ENCODE measurements at places on chromosomes 4 and X. TPM values are rescaled to one million over a fixed set of nuclear protein-coding genes. Genes with fewer than 3 reads are reported as not detected.
A peak's percentile ranks its signal among the peaks of the same experiment; 100 is the strongest.

The PFKFB1 gene
- polyA plus RNA-seq = not detected

The SLC16A2 gene
- 1.2 TPM for polyA plus RNA-seq

DNA sequence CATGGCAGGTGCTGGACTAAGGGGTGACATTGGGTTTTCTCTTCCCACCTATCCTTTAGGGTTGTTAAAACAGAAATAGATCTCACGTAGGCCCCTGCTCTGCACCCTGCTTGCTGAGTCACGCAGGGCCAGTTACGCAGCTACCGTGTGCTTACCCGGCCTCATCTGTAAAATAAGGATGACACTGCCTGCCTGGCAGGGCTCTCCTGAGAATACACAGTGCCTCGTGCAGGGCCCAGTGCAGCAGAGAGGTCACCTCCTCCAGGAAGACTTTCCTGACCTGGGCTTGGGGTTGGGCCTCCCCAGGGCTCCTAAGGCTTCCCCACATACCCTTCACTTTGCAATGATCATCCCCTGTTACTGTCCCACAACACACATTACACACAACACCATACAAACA is 33.6 kb upstream of the JAKMIP1 start:
- H3K4me3 ChIP-seq = no peak overlapping the region
- peaks cover 6% of the 10 kb centered on the region for H3K27me3 ChIP-seq
- H3K36me3 ChIP-seq = no peaks in the 10 kb centered on the region
- no peaks in the 10 kb centered on the region for H3K4me1 ChIP-seq

GRCh38 chrX:145716226-145716625 is 101.4 kb upstream of the SLITRK2 start:
- H3K36me3 ChIP-seq = no peaks in the 10 kb centered on the region
- H3K27ac ChIP-seq = no peak overlapping the region
- no peaks in the 10 kb centered on the region for H3K4me1 ChIP-seq

The MAGEB6 gene
- not detected for polyA plus RNA-seq

- H3K4me1 ChIP-seq = no peaks in the 10 kb centered on the region
- H3K27ac ChIP-seq = no peak overlapping the region
- no peaks in the 10 kb centered on the region for H3K36me3 ChIP-seq
These were observed 17.8 kb downstream of the ANOS1 start for GRCh38 chrX:8714164-8714563.

The UTP14A gene
- 5.5 TPM for polyA plus RNA-seq

The PDE5A gene
- polyA plus RNA-seq = 9.0 TPM

GRCh38 chr4:142818031-142818430 is 28.1 kb downstream of the INPP4B start:
- no peak overlapping the region for H3K4me3 ChIP-seq
- no peak for DNase-seq
- no peaks in the 10 kb centered on the region for H3K27me3 ChIP-seq
- H3K4me1 ChIP-seq = no peaks in the 10 kb centered on the region
- peak overlapping the region; percentile 10 for H3K27ac ChIP-seq

The FREM3 gene
- polyA plus RNA-seq = not detected

GRCh38 chrX:81336455-81337152 is 134.7 kb downstream of the SH3BGRL start:
- no peaks in the 10 kb centered on the region for H3K4me1 ChIP-seq
- DNase-seq = peak; percentile 55
- H3K4me3 ChIP-seq = no peak overlapping the region
- H3K27me3 ChIP-seq = no peaks in the 10 kb centered on the region
- H3K27ac ChIP-seq = peak overlapping the region; percentile 66

The PF4V1 gene
- not detected for polyA plus RNA-seq

- DNase-seq = no peak
- H3K27me3 ChIP-seq = no peaks in the 10 kb centered on the region
- H3K27ac ChIP-seq = no peak overlapping the region
- H3K4me3 ChIP-seq = no peak overlapping the region
- no peaks in the 10 kb centered on the region for H3K36me3 ChIP-seq
- H3K4me1 ChIP-seq = no peaks in the 10 kb centered on the region
These were observed 15.2 kb downstream of the CAPN6 start for GRCh38 chrX:111254896-111255693.

The RAB39B gene
- 2.0 TPM for polyA plus RNA-seq

GRCh38 chrX:68833448-68833805 is 4.6 kb downstream of the EFNB1 start:
- H3K27ac ChIP-seq = no peak overlapping the region
- H3K27me3 ChIP-seq = no peaks in the 10 kb centered on the region
- no peak overlapping the region for H3K4me3 ChIP-seq
- no peaks in the 10 kb centered on the region for H3K36me3 ChIP-seq

GRCh38 chr4:67899096-67899495 is 15.3 kb upstream of the TMPRSS11D start:
- H3K27ac ChIP-seq = no peak overlapping the region
- no peaks in the 10 kb centered on the region for H3K4me1 ChIP-seq
- no peak overlapping the region for H3K4me3 ChIP-seq
- no peaks in the 10 kb centered on the region for H3K27me3 ChIP-seq
- DNase-seq = no peak
- no peaks in the 10 kb centered on the region for H3K36me3 ChIP-seq

- H3K27ac ChIP-seq = no peak overlapping the region
- no peaks in the 10 kb centered on the region for H3K4me1 ChIP-seq
- H3K36me3 ChIP-seq = no peaks in the 10 kb centered on the region
- DNase-seq = no peak
These were observed 49.3 kb upstream of the RPL34 start for GRCh38 chr4:108570993-108571569.

DNA sequence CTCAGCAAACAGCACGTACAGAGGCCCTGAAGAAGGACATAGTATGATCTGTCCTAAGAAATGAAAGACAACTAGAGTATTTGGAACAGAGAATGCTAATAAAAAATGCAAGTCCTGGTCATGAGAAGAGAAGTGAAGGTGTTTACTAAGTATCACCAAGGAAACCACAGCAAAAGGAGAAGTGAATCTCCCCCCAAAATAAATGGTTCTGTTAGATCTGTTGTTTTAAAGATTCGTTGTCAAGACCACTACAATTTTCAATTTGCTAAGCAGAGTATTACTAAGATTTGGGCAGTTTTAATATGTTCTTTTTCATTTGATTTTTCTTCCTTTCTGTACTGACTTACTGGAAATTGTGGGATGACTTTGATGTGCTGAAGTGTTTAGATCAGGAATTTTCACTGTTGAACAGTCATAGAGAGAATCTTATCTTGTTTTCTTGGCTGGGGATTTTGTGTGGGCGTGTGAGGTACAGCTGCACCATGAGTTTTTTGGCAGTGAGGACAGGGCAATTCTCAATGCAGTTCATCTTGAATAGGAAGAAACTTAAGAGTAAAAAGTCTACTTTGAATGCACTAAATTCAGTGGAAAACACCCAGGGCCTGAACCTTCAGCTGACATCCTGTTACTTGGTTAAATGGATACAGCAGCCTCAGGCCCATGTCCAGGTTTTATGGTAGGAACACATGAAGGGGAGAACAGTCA is 132.2 kb downstream of the STIM2 start:
- H3K4me3 ChIP-seq = no peak overlapping the region
- no peaks in the 10 kb centered on the region for H3K36me3 ChIP-seq
- DNase-seq = no peak
- H3K27ac ChIP-seq = peak overlapping the region; percentile 22
- H3K27me3 ChIP-seq = no peaks in the 10 kb centered on the region
- peaks cover 26% of the 10 kb centered on the region for H3K4me1 ChIP-seq

The EGF gene
- 0.64 TPM for polyA plus RNA-seq

GRCh38 chr4:40843696-40844095 is 93.9 kb downstream of the NSUN7 start:
- H3K36me3 ChIP-seq = no peaks in the 10 kb centered on the region
- DNase-seq = peak; percentile 7
- peaks cover 15% of the 10 kb centered on the region for H3K4me1 ChIP-seq
- H3K27ac ChIP-seq = no peak overlapping the region
- H3K27me3 ChIP-seq = no peaks in the 10 kb centered on the region
- H3K4me3 ChIP-seq = no peak overlapping the region

The FHDC1 gene
- polyA plus RNA-seq = 4.2 TPM

GRCh38 chr4:158682066-158682465 is 10.0 kb downstream of the ETFDH start:
- no peaks in the 10 kb centered on the region for H3K4me1 ChIP-seq
- DNase-seq = no peak
- no peaks in the 10 kb centered on the region for H3K27me3 ChIP-seq
- H3K4me3 ChIP-seq = no peak overlapping the region

The CD38 gene
- 11.4 TPM for polyA plus RNA-seq

DNA sequence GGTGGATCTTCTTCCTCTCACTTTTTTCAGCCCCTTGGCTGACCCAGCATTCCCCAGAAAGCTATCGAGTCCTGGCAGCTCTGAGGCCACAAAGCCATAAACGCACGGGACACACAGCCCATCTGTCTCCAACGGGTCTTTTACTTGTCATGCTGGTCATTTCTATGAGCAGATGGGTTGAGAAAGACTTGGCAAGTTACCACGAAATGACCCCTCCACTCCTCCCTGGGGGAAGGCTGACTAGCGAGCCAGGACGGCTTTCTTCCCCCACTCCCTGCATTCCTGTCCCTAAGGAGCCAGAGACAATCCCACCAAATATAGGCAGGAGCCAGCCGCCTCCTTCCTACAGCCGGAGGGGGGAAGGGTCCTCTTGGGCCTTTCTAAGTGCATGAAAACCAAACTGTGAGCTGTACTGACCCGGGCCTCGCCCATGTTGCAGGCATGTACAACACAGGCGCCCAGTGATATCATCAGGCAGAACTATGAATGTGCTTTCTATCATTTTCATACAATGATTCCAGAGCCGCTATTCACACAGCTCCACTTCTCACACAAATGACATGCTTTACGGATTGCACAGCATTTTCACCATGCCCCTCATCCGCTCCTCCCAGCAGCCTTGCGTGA is 28.6 kb downstream of the AFAP1 start:
- H3K27me3 ChIP-seq = no peaks in the 10 kb centered on the region
- no peaks in the 10 kb centered on the region for H3K36me3 ChIP-seq
- peaks cover 62% of the 10 kb centered on the region for H3K4me1 ChIP-seq
- no peak overlapping the region for H3K4me3 ChIP-seq

GRCh38 chr4:113810906-113811305 is 49.4 kb upstream of the CAMK2D start:
- no peaks in the 10 kb centered on the region for H3K4me1 ChIP-seq
- no peaks in the 10 kb centered on the region for H3K27me3 ChIP-seq
- no peaks in the 10 kb centered on the region for H3K36me3 ChIP-seq
- H3K4me3 ChIP-seq = no peak overlapping the region
- H3K27ac ChIP-seq = no peak overlapping the region
- no peak for DNase-seq

GRCh38 chr4:183783991-183784553 is 121.0 kb upstream of the STOX2 start:
- H3K4me3 ChIP-seq = no peak overlapping the region
- no peak for DNase-seq
- no peaks in the 10 kb centered on the region for H3K4me1 ChIP-seq
- no peaks in the 10 kb centered on the region for H3K36me3 ChIP-seq
- H3K27me3 ChIP-seq = no peaks in the 10 kb centered on the region

DNA sequence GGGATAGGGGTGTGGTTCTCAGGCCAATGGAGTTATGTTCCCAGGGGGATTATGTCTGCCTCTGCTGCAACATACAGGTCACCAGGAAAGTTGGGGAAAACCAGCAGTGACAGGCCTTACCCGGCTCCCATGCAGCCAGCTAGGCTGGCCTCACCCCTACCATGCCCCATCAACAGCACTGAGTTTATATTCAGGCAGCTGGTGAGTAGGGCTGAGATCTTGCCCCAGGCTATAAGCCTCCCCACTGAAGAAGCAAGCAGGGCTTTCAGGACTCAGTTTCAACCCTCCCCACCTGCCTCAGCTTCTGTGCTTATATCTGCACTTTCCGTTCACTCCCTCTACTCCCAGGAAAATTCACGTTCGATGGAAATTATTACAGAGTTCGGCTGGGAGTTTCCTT is 122.4 kb upstream of the PGRMC2 start:
- DNase-seq = no peak
- H3K36me3 ChIP-seq = no peaks in the 10 kb centered on the region
- H3K4me1 ChIP-seq = no peaks in the 10 kb centered on the region
- H3K27ac ChIP-seq = no peak overlapping the region
- H3K4me3 ChIP-seq = no peak overlapping the region

DNA sequence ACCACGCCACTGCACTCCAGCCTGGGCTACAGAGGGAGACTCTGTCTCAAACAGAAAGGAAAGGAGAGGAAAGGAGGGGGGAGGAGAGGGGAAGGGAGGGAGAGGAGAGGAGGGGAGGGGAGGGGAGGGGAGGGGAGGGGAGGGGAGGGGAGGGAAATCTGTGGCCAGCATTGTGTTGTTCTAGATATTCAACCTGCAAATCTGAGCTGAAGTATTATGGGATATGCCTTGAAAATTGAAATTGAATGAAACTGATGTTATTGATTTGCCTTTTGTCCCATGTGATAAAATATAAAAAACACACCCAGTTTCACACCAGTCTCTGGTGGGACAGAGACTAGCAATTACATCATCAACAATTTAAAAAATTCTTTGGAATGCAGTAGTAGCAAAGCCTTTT is 1.5 kb downstream of the SMIM31 start:
- no peak overlapping the region for H3K4me3 ChIP-seq
- H3K4me1 ChIP-seq = no peaks in the 10 kb centered on the region
- DNase-seq = no peak
- H3K36me3 ChIP-seq = no peaks in the 10 kb centered on the region

DNA sequence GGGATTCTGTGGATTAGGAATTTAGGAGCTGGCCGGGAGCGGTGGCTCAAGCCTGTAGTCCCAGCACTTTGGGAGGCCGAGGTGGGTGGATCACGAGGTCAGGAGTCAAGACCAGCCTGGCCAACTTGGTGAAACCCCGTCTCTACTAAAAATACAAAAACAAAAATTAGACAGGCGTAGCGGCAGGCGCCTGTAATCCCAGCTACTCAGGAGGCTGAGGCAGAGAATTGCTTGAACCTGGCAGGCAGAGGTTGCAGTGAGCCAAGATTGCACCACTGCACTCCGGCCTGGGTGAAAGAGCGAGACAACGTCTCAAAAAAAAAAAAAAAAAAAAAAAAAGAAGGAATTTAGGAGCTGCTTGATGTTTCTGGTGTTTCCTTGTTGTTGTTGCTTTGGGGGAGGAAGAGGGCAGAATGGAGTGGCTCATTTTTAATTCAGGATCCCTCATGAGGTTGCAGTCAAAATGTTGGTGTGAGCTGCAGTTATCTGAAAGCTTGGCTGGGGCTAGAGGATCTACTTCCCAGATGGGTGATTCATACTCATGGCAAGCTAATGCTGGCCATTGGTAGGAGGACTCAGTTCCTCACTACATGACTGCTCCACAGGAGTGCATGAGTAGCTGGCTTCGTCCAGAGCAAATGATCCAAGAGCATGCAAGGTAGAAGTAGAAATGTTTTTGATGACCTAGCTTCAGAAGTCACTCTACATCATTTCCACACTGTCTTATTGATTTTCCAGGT is 26.5 kb upstream of the JADE1 start:
- no peaks in the 10 kb centered on the region for H3K27me3 ChIP-seq
- no peak for DNase-seq
- H3K36me3 ChIP-seq = no peaks in the 10 kb centered on the region
- no peak overlapping the region for H3K27ac ChIP-seq
- H3K4me3 ChIP-seq = no peak overlapping the region

GRCh38 chr4:10245751-10246150 is 129.2 kb upstream of the WDR1 start:
- H3K36me3 ChIP-seq = no peaks in the 10 kb centered on the region

DNA sequence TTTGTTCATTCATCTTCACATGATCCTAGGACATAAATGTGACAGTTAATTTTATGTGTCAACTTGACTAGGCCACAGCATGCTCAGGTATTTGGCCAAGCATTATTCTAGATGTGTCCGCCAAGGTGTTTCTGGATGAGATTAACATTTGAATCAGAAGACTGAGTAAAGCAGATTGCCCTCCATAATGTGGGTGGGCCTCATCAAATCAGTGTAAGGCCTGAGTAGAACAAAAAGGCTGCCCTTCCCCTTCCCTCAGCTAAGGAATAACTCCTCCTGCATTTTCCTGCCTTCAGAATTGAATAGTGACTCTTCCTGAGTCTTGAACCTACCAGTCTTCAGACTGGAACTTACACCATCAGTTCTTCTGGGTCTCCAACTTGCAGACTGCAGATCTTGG is 18.4 kb downstream of the ATP11C start:
- H3K27me3 ChIP-seq = no peaks in the 10 kb centered on the region
- no peaks in the 10 kb centered on the region for H3K4me1 ChIP-seq
- no peak overlapping the region for H3K27ac ChIP-seq

The HPGD gene
- polyA plus RNA-seq = 659 TPM
